ENCODE measurements at places on chromosomes 16 and 17.

DNA sequence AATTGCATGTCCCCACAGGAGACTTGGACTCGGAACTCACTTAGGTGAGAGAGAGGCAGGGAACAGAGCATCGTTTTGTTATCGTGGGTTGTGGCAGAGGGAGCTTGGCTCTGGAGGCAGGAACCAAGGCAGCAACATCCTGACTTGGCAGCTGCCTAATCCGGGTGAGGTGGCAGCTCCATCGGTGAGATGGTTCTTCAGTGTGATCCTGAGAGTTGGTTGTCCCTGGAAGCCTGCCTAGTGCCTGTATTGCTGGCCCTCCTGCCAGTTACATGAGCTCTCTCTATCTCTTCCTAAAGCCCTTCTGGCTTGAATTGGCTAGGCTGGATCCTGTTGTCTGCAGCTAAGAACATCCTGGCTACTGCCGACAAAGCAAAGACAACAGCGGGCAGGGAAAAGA is 19.9 kb upstream of the SEC14L1 start:
- no peak for DNase-seq

- no peak for DNase-seq
Observed at GRCh38 chr17:69323806-69324205, 3.1 kb downstream of the ABCA5 start.

DNA sequence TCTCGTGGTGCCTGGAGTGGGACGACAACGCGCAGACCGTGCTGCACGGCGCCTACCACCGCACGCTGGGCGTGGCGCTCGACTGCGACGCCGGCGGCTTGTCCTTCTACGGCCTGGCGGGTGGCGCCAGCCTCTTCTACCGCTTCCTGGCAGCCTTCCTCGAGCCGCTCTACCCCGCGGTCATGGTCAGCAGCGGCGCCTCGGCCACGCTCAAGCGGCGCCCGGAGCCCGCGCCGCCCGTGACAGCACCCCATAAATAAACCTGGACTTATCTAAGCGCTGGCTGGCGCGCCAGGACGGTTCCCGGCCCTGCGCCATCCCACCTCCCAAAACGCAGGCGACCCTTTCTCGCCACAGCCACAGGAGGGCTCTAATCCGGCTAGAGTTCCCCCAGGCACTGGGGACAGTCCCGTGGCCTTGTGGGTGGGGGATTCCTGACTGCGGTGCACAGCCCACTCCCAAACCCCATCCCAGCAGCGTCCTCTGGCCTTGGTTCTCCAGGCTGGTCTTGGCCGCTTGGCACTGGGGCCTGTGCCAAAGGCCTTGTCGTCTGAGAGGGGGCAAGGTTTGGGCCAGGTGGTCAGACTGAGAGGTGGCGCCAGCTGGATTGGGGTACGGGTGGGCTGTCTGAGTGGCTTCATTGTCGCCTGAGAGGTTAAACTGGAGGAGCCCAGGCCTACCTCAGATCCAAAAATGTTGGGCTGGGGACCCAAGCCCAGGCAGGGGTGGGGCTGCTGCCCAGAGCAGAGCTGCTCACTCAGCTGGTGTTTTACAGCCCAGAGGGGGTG is 10.1 kb upstream of the SLC16A5 start:
- DNase-seq = peak; percentile 46

GRCh38 chr16:83315271-83315670 is 492.5 kb upstream of the HSBP1 start:
- peak; percentile 61 for DNase-seq

DNA sequence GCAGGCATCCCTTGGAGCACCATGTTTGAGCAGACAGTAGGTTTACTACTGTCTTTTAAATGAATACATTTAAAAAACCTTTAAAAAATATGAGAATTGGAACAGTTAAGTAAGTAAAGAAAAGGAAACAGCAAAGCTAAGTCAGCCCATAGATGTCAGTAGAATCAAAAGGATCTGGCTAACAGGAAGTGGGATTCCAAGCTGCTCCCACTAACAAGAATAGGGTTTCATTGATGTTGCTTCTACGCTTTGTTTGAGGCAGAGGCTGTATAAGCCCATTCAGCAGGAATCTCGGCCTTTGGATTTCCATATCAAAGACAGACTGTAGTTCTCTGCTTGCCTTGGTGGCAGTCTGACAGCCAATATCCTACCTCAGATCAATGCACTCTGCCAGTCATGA is 122.9 kb upstream of the ELAC2 start:
- DNase-seq = peak; percentile 23

GRCh38 chr16:25006504-25007056 is 8.6 kb downstream of the ARHGAP17 start:
- DNase-seq = peak; percentile 92

GRCh38 chr16:89377453-89377848 is 112.9 kb downstream of the ANKRD11 start:
- DNase-seq = no peak

DNA sequence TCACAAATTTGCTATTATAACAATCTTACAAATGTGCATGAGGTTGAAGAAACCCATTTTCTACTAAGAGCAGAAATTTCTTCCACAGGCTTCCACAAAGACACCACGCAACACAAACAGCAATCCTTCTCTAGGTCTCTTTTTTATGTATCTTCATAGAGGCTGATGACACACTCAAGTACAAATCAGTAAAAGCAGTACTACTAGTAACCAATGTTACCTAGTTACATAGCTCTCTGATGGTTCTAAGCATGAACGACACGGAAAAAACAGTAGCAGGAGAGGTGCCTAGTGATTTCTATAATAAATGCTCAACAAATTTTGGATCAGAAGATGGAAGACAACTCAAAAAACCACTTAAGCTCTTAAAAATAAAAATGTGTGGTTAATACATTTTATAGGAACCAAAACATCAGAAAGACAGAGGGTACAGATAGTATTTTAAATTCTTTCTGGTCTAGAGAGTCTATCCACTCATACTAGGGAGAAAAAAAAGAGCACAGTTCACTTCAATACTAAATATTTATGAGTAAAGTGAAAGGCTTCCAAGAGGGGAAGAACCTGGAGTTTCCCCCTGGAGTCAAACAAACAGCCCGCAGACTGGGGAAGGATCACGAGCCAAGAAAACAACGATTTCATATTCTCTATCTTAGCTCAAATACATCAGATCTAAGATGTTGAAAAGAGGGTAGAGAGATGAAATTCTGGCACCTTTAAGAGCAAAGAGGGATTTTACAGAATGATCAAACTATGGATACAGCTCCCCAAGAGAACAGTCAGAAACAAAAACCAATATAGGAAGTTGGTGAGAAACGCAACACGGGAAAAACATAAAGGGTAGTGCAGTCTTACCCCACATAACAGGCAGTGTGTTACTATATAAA is 40.2 kb downstream of the SMG6 start:
- no peak for DNase-seq

- DNase-seq = no peak
Observed at GRCh38 chr16:83797013-83797412, 10.8 kb upstream of the HSBP1 start.

DNA sequence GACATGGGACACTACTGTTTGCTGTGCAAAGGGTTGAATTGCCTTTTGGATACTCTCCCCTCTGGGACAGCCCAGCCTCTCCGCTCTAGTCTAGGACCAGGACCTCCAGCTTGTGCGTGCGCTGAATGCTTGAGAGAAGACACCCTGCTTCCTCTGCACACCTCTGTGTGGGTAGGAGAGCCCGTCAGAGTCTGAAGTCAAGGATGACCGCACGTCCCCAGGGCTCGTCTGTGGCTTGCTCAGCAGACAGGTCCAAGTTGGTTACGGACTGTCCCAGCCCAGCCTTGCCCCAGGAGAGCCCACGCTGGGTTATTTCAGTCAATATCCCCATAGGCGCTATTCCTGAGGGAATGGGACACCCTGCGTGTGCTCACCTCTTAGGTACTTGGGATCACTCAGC is 3.7 kb downstream of the C16orf89 start:
- DNase-seq = no peak

DNA sequence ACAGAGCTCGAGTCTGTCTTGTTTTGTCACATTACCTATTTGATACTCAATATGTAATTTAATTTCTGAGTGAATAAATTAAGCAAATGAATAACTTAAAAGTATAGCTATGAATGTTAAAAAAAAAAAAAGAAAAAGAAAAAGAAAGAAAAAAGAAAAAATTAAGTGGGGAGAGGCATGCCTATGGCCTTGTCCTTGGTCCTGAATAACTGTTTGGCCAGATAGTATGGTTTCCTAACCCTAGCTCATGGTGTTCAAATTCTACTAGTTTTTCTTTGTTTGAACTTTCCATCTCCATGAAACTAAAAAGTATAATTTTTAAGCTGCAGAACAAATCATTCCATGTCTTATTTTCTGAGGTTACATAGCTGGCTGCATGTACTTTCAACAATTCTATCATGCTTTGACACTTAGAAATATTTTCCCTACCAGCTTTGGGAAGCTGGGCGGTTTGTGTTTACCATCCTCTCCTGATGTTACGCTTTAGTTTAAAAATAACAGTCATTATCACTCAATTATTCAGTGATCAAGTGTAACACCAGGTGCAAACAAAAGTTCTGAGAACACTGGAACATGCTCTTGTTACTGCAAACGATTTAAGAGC is 31.8 kb downstream of the TOX3 start:
- no peak for DNase-seq

DNA sequence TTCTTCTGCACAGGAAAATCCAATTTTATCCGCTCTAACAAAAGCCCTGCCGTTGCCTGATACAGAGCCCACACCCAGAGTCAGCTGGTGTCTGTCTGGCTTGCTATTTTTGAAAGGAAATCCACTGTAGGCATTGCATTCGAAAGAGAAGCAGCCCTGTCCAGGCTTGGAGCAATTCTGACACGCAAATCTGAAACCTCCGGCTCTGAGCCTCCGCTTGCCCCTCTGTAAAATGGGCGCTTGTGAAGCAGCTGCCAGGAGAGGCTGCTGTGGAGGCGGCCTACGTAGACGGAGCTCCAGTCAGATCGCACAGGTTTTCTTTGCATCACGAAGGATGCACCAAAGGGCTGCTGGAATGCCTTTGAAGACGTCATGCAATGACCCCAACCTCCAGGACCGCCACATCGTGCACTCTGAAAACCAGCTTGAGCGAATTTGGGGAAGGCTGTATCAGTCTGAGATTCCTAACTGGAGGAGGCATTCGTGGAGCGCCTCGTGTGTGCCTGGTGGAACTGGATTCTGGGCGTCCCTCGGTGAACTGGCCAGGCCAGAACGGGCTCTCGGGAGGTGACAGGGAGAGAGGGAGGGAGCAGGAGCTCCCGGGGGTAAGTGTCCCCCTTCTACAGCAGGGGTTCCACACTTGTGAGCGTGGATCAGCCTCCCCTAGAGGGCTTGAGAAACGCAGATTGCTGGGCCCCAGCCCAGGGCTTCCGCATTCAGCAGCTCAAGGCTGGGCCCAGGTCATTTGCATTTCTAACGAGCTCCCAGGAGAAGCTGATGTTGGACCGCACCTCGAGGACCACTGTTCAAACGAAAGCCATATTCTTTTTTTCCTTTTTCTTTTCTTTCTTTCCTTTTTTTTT is 215.5 kb downstream of the MRTFB start:
- DNase-seq = no peak

All from EH (cell line).